ENCODE measurements at places on chromosomes 1 and 21.
A peak's percentile ranks its signal among the peaks of the same experiment; 100 is the strongest.

GRCh38 chr21:21864321-21864840 is 866.2 kb downstream of the NCAM2 start:
- no peak for DNase-seq

DNA sequence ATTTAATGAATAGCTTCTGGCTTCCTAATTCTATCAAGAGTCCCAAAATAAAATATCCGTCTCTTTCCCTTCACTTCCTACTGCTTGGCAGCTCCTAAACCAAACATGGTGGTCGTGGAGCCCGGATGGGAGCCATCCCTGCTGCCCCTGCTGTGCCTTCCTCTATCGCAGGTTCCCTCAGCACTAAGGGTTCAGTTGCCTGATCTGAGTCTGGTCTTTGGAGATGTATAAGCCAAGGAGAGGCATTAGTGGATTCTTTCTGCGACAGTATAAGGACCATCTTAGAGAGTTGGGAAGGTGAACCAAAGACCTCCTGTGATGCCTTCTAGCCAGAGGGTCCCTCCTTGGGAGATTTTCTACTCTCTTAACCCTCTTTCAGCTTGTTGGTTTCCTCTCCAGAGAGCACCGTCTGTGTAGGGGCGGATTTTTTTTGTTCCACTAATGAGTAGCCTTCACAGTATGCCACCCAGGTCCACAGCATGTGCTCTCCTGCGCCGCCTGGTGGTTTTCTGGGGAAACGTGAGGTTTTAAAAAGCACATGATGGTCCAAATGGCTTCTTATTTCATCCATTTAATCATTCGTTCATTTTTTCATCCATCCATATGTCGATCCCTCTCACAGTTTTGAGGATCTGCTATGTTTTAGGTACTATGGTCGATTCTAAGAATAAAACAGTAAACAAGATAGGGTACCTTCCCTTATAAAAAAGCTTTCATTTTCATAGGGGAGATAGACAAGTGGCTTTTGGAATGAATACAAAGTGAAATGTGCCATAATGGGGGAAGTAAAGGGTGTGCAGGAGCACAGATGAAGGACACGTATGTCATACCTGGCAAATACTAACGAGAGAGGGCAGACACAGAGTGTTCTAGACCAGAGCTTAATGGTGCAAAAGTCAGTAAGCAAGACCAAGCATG is 71.0 kb downstream of the NFASC start:
- no peak for DNase-seq

DNA sequence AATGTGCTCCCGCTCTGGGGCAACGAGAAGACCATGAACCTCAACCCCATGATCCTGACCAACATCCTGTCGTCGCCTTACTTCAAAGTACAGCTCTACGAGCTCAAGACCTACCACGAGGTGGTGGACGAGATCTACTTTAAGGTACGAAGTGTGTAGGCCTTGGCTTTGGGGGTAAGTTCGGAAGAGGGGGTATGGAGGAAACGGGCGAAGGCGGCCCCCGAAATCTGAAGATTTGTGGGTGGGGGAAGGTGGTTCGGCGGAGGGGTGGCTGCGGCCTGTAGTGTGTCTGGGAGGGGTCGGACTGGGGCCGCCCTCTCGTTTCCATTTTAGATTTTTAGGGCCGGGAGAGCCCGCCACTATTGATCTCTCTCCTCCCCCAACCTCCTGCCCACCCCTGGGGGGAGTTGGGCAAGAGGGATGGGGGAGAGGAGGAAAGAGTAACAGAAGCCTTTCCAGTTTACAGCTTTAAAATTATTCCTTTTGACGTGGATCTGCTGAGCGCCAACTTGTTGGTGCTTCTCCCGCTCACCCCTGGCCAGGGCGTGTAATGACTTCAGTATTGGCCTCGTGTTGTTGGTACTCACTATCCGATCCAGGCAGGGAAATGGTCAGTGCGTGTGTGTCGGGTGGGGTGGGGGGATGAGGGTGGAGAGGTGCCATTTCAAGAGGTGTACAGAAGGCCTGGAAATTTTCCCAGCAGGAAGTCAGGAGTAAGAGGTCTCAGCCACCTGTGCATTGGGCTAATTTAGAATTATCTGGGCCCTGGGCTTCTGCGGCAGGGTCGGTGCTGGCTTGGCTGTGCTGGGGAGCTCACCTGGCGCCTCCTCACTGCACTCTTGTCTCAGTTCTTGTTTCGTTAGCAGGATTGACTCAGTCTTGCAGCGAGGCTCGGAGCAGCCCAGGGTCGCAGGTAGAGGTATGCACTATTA is 880 bp downstream of the PRPF38B start:
- peak; percentile 38 for DNase-seq

- no peak for DNase-seq
Measured at GRCh38 chr1:2559509-2560298, 3.5 kb downstream of the TNFRSF14 start.

GRCh38 chr21:14646893-14647292 is 100.8 kb upstream of the SAMSN1 start:
- DNase-seq = no peak

DNA sequence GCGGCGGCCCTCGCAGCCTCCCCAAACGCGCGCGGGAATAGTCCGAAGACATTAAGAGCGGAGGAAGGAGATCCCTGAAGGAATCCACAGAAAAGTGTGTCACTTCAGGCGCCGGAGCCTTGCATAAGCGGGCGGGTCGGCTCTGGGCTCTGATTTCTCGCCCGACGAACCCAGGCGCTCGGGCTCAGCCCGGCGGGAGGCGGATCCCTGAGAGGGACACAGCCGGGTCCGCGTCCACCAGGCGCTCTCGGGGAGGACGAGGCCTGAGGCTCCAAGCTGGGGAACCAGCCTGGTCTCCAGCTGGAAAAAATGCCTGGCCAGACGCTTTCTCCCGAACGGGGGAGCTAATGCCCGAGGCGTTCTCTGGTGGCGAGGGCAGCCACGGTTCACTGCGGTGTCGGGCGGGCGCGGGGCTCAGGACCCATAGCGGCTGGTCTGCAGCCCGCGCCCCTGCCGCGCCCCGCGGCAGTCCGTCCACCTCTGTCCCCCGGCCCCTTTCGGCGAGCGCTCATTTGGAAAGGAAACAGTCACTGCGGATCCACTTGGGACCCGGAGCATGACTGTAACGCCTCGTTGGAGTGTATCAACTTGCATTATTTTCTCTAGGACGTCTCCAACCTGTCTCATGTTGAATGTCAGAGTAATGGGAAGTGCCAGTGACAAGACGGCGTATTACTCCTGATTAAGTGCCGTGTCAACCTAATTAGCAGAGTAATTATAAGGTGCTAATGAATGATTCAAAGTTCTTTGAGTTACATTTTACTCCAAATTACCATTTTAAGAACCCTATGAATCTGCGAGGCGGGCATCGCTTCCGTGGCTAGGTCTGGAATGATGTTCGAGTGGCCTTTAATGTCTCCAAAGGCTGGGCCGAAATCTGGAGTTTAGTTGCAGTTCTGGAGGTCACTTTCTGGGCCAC is 1.6 kb upstream of the BARHL2 start:
- DNase-seq = no peak

DNA sequence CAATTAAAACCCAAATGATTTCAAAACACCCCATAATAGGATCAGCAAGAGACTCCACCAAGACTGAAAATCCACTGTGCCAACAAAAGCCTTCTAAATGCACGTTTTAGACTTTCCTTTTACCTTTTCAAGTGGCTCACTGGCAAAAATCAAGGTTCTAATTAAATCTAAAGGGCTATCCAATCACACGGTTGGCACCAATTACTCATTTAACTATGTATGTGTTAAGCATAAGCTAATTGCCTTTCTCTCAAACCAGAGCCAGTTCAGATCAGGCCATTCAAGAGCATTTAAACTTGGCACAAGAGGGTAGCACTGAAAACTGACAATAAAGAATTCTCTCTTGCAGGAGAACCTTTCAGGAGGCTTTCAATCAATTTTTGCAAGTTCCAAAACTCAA is 139.5 kb downstream of the RGS7 start:
- DNase-seq = no peak

GRCh38 chr1:69409731-69410456 is 157.8 kb upstream of the LRRC7 start:
- no peak for DNase-seq
